ENCODE measurements at places on chromosomes 4 and X.
A peak's percentile ranks its signal among the peaks of the same experiment; 100 is the strongest.

DNA sequence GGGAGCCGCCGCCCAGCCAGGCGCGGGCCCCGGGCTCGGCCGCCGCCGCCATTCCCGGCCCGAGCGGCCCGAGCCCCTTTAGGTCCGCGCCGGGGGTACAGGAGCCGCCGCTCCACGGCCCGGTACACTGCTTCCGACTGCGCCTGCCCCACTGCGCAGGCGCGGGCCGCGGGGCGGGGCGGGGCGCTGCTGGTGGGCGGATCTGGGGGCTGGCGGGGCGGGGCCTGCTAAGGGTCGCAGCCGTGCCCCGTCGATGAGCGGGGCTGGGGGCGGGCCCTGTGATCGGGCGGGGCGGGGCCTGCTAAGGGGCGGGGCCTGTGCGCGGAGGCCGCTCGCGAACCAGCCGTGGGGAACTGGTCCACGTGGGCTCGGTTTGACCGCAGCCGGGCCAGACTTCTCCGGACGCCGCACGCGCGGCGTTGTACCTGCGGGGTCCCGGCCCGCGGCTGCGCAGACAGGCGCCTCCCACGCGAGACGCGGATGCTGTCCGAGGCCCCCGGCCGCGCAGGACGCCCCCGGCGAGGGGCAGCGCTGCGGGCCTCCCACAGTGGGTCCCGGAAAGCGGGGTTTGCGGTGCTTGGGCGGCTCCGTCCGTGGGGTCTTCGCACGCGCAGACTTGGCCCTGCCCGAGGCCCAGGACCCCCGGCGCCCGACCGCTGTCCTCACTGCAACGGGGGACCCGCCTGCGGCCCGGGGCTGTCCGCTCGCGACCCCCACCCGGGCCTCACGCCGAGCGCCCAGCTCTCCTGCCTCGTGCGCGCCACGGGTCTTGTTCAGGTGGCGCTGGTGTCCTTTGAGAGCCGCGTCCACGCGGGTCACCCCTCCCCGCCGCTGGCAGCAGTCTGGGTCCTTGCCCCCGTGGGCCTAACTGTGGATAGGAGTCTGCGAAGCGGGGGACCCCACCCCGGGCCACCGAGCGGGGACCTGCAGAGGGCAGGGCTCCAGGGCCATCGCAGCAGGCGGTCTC lies at the start of gene DGKQ:
Gene DGKQ, minus strand, starts transcription at position 139 of the 967 bp plus-strand sequence. Its CDS starts 87 bp downstream, at position 52.
- peak; percentile 63 for DNase-seq

- DNase-seq = no peak
These were observed 94.1 kb downstream of the COX18 start for GRCh38 chr4:72975488-72975784.

DNA sequence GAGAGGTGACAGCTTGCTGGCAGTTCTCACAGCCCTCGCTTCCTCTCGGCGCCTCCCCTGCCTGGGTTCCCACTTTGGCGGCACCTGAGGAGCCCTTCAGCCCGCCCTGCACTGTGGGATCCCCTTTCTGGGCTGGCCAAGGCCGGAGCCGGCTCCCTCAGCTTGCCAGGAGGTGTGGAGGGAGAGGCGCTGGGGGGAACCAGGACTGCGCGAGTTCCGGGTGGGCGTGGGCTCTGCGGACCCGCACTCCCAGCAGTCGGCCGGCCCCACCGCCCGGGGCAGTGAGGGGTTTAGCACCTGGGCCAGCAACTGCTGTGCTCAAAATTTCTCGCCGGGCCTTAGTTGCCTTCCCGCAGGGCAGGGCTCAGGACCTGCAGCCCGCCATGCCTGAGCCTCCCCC lies 47.0 kb upstream of the PTPN13 start:
- DNase-seq = no peak

DNA sequence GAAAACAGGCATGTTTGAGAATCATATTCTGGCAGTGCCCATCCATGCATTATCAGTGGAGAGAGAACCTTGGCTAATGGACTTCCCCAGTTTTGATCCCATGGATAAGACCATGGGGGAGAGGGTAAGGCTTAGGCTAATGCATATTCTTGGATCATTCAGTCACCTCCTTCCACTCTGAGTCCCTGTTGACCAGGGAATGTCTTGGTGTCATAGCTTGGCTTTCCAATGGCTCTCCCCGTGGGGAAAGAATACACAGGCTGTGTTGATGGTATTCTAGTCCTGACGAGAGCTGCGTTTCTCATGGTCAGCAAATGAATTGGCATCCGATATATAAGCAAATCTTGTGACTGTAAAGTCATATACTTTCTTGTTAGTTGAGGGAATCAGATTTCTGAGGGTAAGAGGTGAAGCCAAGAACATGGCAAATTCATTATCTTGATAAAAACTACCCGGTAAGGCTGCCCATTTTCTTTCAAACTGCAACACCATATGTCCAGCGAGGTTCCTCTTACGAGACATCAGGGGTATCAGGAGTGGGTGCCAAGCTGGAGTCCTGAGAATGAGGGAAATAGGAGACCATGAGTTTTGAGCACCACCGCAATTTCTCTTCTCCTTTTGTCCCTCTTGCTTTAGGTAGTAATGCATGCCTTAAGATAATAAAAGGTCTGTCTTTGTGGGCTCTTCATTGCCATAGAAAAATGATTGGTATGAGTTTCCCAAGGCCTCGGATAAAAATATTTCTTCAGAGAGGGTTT lies 18.0 kb downstream of the RHOH start:
- DNase-seq = no peak

- DNase-seq = no peak
These were observed 334.2 kb downstream of the TENM3 start for GRCh38 chr4:182577411-182577810.

GRCh38 chrX:38896724-38897298 lies 95.6 kb downstream of the MID1IP1 start:
- DNase-seq = no peak

- no peak for DNase-seq
These were observed 199.5 kb downstream of the MID1IP1 start for GRCh38 chrX:39000802-39001201.

GRCh38 chr4:124768596-124769365 lies 56.2 kb upstream of the ANKRD50 start:
- no peak for DNase-seq

GRCh38 chr4:28976369-28976768 lies 1743.8 kb upstream of the PCDH7 start:
- DNase-seq = no peak

- peak; percentile 26 for DNase-seq
These were observed 134.1 kb downstream of the SLC4A4 start for GRCh38 chr4:71472946-71473345.

- DNase-seq = no peak
These were observed 58.2 kb downstream of the CD38 start for GRCh38 chr4:15836362-15836761.

GRCh38 chr4:37188100-37188499 lies 56.4 kb upstream of the NWD2 start:
- no peak for DNase-seq

DNA sequence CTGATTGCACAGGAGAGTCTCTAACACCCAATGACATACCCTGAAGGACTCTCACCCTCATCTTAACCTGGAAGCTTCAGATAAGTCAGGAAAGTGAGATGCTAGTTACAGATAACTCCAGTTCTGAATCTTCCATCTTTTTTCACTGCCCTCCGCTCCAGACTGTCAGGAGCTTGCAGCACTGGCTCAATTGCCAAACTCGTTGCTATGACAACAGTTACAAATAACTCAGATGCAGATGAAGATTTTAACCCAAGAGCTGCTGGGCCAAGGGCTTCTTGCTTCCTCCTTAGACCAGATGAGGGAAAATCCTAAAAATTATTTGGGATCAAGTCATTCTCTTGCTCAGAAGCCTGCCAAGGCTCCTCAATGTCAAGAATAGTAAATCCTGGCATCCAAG lies 109.1 kb upstream of the HUWE1 start:
- no peak for DNase-seq

- no peak for DNase-seq
These were observed 150.8 kb downstream of the RBMX2 start for GRCh38 chrX:130552444-130553073.

DNA sequence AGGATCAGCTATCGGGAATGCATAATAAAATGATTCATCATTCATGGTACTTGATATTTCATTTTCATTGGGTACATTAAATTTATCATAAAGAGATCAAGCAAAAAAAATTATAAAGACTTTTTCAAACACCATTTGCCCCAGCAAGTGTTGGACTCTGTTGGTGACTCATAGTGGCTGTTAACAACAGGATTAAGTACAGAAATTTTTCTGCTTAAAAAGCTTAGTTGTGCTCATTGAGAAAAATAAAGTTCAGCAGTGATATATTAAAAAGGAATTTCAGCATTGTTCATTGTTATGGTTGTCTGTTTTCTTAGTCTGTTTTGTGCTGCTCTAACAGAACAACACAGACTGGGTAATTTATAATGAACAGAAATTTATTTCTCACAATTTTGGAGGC lies 86.2 kb upstream of the PCDH10 start:
- no peak for DNase-seq

GRCh38 chr4:15455290-15455689 lies 14.4 kb upstream of the CC2D2A start:
- no peak for DNase-seq

- DNase-seq = no peak
These were observed 31.7 kb downstream of the TXK start for GRCh38 chr4:48102303-48102702.

DNA sequence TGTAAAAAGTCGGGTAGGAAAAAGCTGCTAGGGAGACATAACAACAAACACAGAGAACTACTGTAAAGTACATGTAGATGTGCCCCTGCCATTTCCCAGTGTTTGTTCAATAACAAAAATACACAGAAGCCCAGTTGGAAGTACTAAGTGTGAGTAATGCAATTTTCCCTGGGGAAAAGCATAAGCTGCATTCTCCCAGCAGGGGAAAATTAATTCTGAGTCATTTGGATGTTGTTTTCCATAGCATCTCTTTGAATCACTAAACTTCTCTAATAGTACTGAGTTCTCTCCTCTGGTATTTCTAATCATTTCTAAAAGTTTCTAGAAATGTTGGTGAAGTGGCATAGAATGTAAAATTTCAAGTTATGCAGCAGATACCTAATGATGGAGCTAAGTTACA lies 1114.9 kb downstream of the C4orf33 start:
- DNase-seq = peak; percentile 59

GRCh38 chr4:81084029-81084428 lies 53.5 kb downstream of the BMP3 start:
- DNase-seq = no peak

DNA sequence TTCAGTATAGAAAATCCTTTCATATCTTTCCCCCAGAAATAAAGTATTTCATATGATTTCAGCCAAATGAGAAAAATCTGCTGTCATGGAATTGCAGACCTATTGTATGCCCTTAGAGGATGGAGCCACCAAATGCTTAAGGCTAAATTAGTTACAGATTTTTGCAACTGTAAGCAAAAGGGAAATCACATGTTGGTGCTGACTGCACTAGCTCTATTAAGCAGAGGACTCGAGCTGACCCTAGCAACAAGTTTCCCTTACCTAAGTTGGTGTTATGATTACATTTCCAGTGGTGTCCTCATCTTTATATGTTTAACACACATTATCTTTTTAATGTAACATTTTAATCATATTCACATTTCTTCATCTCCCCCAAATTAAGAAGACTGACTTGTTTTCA lies 58.3 kb upstream of the DOCK11 start:
- DNase-seq = no peak

DNA sequence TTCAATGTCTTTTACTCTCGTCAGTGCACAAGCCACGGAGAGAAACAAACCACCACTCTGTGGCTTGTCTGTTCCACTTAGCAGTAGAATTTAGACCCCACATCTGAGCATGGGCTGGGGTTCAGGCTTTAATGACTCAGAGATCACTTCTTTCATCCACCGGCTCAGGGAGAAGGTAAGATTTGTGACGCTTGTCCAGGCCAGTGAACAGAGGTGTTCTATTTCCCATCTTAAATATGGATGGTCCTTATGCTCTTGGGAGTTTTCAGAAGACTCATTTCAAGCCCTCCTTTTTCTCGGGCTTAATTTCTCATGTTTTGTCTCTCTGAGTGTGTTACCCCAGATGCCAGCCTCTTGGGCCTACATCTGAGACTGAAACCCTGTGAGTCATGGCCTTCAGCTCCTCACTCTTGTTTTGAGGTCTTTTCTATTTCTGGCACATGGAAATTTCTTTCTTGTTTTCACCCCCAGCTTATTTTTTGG lies 127.4 kb upstream of the SFRP2 start:
- no peak for DNase-seq

- no peak for DNase-seq
These were observed 24.8 kb upstream of the CYBB start for GRCh38 chrX:37755025-37755424.

DNA sequence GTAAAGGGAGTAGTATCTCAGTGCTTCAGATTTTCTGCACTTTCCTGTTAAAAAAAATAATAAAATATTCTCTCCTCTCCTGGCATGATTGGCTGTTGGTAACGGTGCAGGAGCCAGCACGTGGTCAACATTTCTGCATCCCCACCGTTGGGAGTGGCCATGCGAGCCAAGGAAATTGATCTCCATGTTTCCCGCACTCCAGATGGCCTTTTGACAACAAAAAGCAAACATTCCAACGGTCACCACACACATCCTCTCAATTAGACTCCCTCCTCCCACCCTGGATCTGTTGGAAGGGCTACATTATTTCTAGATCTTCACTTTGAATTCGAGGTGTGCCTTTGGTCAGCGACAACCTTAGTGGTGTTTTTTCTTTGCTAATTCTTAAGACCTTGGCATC lies 45.0 kb downstream of the STK32B start:
- no peak for DNase-seq

DNA sequence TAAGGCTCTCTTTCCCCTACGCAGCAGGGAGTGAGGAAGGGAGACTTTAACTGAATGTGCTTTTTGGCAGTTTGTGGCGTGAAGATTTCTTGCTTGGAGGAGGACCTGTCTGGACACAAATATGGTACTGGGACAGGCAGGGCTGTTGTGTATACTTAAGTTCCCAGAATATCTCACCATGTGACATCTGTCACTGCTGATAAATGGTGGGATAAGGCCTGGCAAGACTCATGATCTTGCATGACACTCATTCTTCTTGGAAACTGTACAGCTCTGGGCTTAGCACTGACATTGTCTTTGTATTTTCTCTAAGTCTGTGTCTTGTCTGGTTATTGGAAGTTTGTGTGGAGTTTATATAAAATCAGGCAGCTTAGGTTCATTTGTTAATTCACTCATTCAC lies 93.1 kb downstream of the STK32B start:
- no peak for DNase-seq

DNA sequence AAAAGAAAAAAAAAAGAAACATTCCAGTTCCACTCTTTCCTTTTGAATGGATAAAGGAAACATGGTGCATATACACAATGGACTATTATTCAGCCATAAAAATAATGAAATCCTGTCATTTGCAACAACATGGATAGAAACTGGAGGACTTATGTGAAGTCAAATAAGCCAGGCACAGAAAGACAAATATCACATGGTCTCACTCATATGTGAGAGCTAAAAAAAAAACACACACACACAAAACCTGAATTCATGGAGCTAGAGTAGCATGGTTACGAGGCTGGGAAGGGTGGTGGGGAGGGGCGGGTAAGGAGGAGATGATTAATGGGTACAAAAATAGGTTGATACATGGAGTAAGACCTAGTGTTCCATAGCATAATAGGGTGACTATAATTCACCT lies 22.4 kb upstream of the SH3KBP1 start:
- DNase-seq = no peak

GRCh38 chr4:151600432-151600831 lies 160.4 kb downstream of the GATB start:
- no peak for DNase-seq

- peak; percentile 42 for DNase-seq
These were observed at the start of gene TMEM187 for GRCh38 chrX:153972368-153973126. Gene TMEM187 (plus strand): TSS chrX:153972754. CDS start chrX:153982063, 9,309 bp downstream.

GRCh38 chrX:111168314-111168713 lies 72.3 kb downstream of the PAK3 start:
- peak; percentile 0 for DNase-seq

- DNase-seq = no peak
These were observed 371.8 kb upstream of the GALNTL6 start for GRCh38 chr4:171441300-171441941.
